Left kidney (tissue), 8 donors: ENCODE measurements at places on chromosomes 1 and 21.

DNA sequence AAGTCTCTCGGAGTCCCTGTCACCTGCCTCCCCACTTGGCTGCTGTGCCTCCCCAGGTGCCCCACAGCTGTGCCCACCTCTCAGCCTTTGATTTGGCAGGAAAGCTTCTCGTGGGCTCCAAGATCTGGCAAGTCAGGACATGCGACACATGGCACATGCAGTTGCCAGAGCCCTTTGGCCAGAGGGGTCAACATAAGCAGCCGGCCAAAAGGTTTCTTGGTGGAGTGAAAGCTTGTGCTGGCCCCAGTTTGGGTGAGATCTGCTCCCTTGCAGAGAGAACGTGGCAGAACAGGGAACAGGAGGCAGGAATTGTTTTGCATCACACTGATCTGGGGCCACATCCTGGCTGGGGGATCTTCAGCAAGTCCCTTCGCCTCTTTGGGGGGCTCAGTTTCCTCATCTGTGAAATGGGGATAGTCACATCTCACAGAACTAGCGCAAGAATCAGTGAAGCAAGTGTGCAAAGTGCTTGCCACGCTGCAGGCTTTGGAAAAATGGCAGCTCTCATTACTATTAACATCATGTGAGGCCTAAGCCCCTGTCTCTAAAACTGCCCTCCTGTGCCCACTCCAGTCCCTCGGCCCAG lies 232.6 kb downstream of the TRABD2B start:
- no peak for DNase-seq

DNA sequence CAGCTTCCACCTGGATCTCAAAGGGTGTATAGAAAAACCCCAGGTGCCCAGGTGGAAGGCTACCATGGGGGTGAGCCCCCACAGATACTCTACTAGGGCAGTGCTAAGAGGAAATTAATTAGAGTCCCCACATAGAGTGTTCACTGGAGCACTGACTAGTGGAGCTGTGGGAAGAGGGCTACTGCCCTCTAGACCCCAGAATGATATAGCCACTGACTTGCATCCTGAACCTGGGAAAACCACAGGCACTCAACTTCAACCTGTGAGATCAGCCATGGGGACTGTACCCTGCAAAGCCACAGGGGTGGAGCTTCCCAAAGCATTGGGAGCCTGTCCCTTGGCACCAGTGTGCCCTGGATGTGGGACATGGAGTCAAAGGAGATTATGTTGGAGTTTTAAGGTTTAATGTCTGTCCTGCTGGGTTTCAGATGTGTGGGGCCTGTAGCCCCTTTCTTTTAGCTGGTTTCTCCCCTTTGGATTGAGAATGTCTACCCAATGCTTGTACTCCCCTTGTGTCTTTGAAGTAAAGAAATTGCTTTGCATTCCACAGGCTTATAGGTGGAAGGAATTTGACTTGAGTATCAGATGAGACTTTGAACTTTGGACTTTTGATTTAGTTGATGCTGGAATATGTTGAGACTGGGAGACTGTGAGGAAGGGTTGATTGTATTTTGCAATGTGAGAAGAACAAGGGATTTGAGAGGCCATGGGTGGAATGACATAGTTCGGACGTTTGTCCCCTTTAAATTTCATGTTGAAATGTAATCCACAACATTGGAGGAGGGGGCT lies 31.8 kb upstream of the CDC14A start:
- no peak for DNase-seq

- DNase-seq: no peak
Observed at GRCh38 chr1:103084181-103084580, 24.1 kb downstream of the COL11A1 start.

- no peak for DNase-seq
Observed at GRCh38 chr1:36987276-36987675, 47.0 kb downstream of the GRIK3 start.

GRCh38 chr1:215330426-215330825 lies 236.7 kb upstream of the KCTD3 start:
- DNase-seq: no peak

DNA sequence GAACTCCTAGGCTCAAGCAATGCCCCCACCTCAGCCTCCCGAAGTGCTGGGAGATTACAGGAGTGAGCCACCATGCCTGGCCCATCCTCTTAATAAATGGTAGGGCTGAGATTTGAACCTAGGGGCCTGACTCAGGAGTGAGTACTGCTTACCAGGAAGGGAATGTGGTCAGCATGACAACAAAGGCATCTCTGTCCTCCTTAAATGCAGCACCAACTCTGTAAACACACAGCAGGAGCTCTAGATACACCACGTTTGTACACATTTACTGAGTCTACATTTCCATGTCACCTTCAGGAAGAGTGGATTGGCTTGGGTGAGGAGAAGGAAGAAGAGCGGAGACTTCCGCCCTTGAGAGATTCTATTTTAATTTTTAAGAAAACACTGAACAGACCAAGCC lies 38.5 kb downstream of the HIVEP3 start:
- DNase-seq: no peak
